ENCODE measurements at places on chromosomes 2 and 18.

GRCh38 chr2:96136129-96136720 is 2.1 kb downstream of the ASTL start:
- no peak for DNase-seq

- DNase-seq: no peak
Observed at GRCh38 chr18:45106331-45106774, 425.7 kb downstream of the SETBP1 start.

DNA sequence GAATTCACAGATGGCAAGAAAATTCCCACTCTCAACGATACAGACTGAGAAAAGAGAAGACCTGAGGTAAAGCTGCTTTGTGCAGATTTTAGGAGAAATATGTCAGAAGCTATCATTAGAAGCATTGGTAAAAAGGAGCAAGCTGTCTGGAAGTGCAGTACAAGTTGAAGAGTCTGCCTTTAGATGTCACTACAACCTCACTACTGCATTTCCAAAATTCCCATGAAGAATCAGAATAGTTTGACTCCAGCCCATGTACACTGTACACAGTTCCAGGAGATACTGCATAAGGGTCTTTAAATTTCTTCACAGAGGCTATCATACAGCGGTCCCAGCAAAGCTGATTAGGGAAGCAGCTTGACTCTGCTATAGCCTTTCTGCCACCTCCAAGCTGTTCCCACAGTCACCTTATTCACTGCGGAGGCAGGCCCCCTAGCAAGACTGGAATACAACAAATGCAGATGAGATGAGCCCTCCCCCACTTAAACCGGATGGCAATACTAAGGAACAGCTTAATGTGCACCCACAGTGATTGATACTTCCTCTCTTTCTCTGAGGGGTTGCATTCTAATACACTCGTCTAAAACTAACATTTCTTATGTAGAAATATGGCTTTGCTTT is 527.4 kb downstream of the TMEM182 start:
- DNase-seq: no peak

DNA sequence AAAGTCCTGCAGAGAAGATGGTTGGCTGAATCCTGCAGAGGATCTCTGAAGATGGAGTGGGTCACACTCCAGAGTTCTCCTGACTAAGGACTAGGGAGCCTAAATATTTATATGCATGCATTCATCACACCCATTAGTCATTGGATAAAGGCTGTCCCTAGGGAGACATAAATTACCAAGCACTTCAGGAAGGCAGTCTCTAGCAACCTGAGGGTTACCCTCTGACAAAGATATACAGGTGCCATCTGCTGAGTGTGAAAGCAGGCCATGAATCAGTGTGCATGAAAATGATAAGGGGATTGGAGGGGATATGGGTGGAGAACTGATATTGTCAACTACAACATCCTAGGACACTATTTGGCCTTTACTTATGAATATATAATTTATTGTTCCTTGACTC is 294.8 kb upstream of the DDX18 start:
- DNase-seq: no peak

GRCh38 chr2:182545420-182546167 is 118.8 kb upstream of the PDE1A start:
- no peak for DNase-seq

GRCh38 chr2:237508361-237508760 is 21.3 kb downstream of the MLPH start:
- no peak for DNase-seq

Measured in caudate nucleus (tissue), 63 donors.